ENCODE measurements at places on chromosomes 16 and 17.

- no peak for DNase-seq
Observed at GRCh38 chr16:88076211-88076931, 125.1 kb downstream of the BANP start.

DNA sequence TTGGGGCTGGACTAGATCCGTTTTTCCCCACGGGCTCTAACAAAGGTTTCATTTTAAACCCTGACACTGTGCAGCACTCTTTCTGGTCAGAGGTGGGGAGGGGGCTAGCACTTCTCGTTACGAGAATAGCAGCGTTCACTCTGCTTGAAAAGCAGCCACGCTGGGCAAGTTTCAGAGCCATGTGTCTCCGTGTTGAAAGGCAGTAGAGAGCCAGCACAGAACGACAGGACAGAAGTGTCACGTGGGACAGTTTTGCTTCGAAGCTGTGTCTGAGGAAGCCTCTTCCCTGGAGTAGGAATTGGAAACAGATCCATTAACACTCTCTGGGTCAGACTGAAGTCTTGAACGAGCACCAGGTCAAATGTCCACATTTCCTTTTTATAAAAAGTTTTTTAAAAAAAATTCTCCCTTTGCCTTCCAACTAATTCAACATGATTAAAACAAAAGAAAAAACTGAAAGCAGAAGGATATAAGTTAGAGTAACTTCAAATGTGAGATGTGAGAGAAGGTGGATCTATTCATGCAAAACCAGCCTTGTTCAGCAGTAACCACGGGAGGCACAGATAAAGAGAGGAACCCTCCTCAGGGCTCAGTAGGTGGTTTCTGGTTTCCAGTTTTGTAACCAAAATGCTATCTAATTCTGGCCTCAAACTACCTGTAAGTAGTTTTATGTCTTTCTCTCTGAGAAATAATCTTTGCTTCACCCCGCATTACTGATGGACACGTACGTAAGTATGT lies 65.0 kb downstream of the SMG6 start:
- DNase-seq: no peak

GRCh38 chr17:73210002-73210678 lies 17.3 kb downstream of the COG1 start:
- DNase-seq: no peak

GRCh38 chr16:10003486-10003885 lies 178.7 kb downstream of the GRIN2A start:
- DNase-seq: peak; percentile 3

DNA sequence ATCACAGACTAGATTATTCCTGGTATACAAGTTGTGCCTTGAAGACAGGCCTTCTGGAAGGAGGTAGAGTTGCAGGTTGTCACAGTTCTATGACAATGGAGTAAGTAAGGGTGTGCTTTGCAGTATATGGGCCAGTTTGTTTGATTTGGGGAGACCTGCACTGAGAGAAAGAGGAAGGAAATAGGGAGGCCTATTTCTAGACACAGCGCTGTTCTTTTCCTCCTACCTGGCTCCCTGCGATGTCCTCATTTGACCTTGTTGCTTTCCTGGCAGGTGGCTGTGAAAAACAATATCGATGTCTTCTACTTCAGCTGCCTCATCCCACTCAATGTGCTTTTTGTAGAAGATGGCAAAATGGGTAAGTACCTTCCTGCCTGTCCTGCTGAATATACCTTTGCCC lies 22.5 kb upstream of the RASL10B start:
- DNase-seq: no peak

DNA sequence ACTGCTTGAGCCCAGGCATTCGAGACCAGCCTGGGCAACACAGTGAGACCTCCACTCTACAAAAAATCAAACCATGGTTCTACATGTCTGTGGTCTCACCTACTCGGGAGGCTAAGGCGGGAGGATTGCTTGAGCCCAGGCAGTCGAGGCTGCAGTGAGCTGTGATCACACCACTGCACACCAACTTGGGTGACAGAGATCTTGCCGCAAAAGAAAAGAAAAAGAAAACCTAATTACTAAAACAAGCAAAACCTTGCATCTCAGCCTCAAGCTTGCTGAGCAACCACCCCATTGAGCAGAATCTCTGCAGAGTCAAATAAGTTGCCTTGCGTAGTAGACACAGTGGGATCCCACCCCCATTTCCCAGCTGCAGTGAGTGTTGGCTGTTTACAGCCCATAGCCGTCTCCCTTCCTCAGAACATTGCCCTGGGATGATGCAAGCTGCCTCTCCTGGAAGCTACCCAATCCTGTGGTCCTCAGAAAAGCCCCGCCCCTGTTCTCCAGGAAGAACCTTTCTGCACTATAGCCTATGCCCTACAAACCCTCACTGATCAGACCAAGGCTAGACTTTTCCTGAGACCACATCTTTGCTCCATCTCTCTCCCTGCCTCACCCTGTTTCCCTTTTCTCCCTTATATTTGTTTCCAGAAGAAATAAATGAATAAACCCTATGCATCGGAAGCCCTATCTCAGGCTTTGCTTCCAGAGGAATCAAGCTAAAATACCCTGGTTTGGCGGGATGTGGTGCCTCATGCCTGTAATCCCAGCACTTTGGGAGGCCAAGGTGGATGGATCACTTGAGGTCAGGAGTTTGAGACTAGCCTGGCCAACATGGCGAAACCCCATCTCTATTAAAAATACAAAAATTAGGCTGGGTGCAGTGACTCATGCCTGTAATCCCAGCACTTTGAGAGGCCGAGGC lies 16.7 kb upstream of the ERN2 start:
- no peak for DNase-seq

GRCh38 chr17:28545787-28546415 lies 6.5 kb downstream of the UNC119 start:
- DNase-seq: no peak

- no peak for DNase-seq
Observed at GRCh38 chr17:79626156-79626890, 15.5 kb upstream of the RBFOX3 start.

GRCh38 chr17:14739656-14740431 lies 439.0 kb downstream of the HS3ST3B1 start:
- no peak for DNase-seq

DNA sequence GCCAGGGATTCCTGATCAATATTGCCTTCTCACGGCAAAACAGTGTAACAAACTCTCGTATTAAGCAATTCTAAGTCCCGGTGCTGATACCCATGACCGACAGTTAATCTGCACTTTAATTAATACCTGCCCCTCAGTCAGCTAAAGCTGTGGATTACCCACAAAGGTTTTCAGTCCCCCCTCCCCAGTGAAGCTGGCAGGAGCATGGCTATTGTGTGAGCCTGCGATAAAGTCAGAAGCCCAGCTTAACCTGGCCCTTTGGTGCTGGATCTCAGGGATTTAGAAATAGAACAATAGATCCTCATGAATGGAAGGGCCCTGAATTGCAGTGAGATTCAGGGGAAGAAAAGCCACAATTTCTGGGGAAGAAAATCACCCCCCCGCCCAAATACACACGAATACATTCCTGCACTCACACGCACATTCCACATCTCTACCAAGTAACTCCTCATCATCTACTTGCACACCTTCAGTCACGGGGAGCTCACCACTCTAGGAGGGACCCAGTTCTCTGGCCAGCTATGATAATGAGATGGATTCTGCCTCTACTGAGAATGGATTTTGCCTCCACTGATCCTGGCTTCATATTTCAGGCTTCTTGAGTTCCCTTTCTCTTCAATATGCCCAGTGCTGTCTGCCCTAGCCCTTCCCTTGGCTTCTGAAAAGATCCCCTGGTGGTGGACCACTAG lies 102.6 kb downstream of the WSCD1 start:
- DNase-seq: no peak

DNA sequence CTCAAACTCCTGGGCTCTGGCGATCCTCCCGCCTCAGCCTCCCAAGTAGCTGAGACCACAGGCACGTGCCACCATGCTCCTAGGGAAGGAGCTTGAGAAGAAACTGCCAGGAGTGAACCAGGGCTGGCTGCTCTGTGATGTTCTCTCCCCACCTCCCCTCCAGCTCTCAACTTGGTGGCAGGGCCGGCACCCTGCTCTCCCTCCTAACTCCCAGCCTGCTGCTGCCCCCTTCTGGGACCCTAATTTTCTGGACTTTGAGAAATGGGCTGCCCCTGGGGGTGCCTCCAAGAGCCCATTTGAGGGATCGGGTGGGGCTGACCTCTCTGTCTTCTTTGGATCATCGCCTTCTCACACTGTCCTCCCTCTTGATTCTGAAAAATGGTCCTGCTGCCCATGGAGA lies 14.9 kb upstream of the STAT3 start:
- DNase-seq: no peak
